ENCODE measurements at places on chromosomes 5 and 9.

GRCh38 chr9:18438951-18439350, 35.0 kb upstream of the ADAMTSL1 start:
- no peak for DNase-seq

DNA sequence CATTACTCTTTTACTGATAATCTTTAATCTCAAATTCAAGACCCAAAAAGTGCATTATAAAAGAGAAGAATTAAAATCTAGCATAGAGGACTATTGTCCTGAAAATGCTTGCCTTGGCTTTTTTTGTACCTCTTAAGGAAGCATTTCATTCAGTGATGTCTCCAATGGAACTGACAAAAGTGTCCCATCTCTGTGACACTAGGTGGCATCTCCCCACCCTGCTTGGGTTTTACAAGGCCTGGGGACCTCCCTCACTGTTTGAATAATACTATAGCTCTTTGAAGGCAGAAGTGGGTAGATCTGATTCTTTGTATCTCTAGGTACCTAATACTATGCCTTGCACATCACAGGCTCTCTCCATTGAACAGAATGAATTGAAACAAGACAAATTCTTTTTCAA, 180.6 kb downstream of the EPB41L4A start:
- peak; percentile 9 for DNase-seq

DNA sequence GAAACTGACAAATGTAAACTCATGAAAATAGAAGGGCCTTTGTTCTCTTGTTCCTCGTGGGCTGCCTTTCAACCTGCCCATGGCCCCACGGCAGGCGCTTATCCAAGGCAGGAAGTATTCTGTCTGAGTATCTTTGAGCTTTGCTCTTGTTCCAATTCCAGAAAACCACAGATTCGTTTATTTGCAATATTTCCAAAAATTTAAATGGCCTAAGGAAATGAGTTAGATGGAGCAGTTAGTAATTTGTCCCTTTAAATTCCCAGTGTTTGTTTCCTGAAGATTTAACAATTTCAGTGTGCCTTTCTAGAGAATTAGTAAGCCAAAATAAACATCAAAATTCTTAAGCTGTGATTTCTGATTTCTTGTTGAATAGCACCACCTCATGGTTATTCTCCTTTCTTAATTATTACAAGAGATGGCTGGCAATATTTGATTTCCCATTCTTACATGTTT, 299.4 kb upstream of the RASA1 start:
- DNase-seq = peak; percentile 19

GRCh38 chr9:128503870-128504269, 649 bp upstream of the GLE1 start:
- no peak for DNase-seq

- no peak for DNase-seq
These were observed at the start of gene ADAMTS2 for GRCh38 chr5:179345433-179346321. ADAMTS2 (minus strand) TSS chr5:179345461; CDS start chr5:179345328, 133 bp downstream.

GRCh38 chr9:87324613-87325194, 173.0 kb upstream of the DAPK1 start:
- DNase-seq = peak; percentile 38

DNA sequence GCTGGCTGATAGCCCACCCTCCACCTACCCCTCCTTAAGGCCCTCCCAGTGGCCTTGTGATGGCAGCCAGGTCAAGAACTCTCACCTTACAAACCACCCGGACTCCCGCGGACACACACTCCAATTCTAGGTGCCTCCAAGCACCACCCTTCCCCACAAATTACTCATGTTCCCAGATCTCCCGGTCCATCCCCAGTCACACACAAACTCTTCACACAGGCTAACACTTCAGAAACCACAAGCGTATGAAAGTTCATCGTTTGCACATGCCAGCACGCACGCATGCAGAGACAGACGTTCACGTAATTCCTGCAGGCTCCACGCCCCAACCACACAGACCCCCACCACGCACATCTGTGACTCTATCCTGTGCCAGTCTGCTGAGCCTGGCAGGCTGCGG, 18.0 kb downstream of the NR5A1 start:
- DNase-seq = no peak

DNA sequence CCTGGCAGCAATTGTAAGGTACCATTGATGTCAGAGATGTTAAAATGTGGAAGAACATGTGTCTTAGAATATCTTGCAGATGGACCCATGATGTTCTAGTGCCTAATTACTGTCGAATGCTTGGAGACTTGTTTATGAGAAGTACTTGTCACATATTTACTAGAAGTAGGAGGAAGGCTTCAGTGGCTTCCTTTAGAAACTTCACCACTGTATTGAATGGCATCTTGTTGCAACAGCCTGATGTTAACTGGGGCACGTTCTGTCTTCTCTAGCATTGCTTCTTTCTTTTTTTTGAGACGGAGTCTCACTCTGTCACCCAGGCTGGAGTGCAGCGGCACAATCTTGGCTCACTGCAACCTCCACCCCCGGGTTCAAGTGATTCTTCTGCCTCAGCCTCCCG, 16.5 kb downstream of the UGCG start:
- DNase-seq = no peak

GRCh38 chr9:21945606-21946005, 48.6 kb downstream of the CDKN2A start:
- DNase-seq = no peak

GRCh38 chr5:157947156-157947555, 88.2 kb upstream of the CLINT1 start:
- no peak for DNase-seq

GRCh38 chr9:70413464-70413798, 1.0 kb downstream of the KLF9 start:
- DNase-seq = no peak

GRCh38 chr5:110909950-110910349, 161.6 kb upstream of the TSLP start:
- no peak for DNase-seq

Measured in B cell (primary cell).